Non-pigmented ciliary epithelial cell (primary cell): ENCODE measurements at places on chromosomes 6 and 20.

- no peak for DNase-seq
Observed at GRCh38 chr6:151705993-151706733, 101.3 kb upstream of the ESR1 start.

- no peak for DNase-seq
Observed at GRCh38 chr6:235763-236360, 56.4 kb upstream of the DUSP22 start.

GRCh38 chr20:14644306-14645097 is 307.1 kb upstream of the FLRT3 start:
- no peak for DNase-seq

DNA sequence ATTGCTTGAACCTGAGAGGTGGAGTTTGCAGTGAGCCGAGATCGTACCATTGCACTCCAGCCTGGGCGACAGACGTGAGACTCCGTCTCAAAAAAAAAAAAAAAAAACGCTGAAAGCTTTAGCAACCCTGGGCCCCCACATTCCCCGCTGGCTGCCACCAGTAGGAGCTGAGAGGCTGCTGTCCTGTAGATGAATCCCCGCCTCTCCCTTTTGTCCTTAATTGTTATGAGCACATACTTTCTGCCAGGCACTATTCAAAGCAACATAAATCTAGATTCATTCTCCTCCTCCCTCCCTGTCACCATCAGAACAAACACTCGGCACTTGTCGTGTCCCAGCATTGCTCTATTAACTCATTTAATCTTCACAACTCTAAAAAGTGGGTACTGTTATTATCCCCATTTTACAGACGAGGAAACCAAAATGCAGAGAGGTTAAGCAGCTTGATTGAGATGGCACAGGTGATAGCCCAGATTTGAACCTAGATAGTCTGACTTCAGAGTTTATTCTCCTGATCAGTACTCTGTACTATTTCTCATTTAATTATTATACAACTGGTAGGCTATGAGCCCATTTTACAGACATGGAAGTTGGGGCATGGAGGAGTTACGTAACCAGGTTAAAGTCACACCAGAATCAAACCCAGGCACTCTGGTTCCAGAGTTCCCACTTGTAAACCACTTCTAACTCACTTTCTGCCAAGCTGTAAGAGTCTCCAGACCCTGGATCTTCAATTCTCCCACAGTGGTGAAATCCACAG is 97.4 kb downstream of the EYA2 start:
- DNase-seq = no peak

DNA sequence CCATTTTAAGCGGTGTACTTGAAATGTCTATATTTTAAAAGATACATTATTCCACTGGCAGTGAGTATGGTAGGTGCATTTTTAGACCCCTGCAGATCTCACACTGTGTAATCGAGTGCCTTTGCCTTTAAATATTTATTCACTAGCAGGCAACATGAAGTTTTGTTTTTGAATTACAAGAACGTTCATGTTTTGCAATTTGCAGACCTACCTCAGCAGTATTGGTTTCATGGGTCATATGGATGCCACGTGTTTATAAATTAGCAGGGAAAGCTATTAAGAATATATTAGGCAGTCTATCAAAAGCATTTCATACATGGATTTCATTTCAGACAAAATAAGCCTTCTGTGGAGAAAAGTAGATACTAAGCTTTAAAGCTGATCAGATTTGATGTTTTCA is 7.2 kb downstream of the MAP3K4 start:
- no peak for DNase-seq

- no peak for DNase-seq
Observed at GRCh38 chr6:22530506-22530905, 38.9 kb upstream of the HDGFL1 start.

DNA sequence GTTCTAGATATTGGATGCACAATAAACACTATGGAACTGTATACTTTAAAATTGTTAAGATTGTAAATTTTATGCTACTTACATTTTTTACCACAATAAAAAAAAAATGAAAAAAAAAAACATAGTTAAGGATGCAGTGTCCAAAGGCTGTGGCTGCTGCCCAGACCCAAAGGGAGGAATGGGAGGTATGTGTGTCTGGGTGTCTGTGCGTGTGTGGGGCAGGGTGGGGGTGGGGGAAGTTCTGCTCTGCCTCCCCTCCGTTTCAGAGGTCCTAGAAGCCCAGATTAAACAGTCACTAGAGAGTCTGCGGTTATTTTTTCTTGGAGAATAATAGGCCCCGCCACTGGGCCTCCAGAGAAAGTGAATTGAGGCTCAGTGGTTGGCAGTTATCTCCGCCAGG is 136.4 kb upstream of the ARMC2 start:
- no peak for DNase-seq

- DNase-seq = no peak
Observed at GRCh38 chr6:53429401-53429800, 80.7 kb upstream of the ELOVL5 start.

- no peak for DNase-seq
Observed at GRCh38 chr6:168858926-168859325, 394.7 kb downstream of the THBS2 start.

DNA sequence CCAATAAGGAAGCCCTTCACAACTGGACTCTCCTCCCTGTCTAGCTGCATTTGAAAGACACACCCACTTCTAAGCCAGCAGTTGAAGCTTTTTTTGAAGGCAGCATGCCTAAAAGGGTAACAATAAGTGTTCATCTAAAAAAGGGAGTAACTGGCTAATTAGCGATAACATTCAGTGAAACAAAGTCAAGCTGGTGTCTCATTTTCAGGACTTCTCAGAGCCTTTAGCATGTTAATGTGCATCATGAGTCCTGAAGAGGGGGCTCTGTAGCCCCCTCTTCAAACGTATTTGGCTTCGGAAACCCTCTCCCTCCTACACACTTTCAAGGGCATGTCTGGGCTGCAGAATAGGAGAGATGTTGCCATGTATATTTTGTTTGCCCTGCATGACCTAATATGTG is 28.1 kb downstream of the SLC22A23 start:
- DNase-seq = no peak

DNA sequence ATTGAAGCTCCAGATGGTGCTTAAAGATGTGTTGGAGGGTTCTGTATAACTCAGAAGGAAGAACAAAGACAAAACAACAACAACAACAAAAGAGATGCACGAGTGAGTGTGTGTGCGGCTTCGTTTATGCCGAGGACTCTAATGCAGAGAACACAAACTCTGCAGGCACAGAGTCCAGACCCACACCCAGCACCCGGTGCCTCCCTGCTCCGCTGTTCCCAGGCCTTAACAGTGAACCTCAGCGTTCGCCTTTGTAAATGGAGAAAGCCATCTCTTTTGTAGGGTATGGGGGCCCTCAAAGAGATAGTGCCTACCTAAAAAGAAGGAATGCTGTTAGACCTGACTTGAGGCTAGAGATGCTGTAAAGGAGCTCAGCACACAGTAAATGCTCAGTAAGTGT is 243.3 kb downstream of the ERMARD start:
- no peak for DNase-seq

DNA sequence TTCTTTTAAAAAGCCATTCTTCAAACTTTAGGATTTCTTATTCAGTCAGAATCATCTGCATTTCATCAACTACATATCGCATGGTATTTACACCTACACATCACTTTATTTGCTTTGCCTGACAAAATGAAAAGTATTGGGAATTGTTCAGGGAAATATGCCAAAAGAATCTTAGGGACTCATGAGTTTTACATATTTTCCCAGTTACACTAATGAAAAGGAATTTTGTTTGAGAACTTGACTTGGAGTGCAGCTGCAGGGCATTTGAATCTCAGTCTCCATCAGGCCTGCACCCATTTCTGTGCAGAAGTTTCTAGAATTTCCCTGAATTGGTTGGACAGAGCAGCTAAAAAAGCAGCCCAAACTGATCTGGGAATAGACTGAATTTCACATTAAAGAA is 65.3 kb downstream of the MTHFD1L start:
- peak; percentile 73 for DNase-seq

DNA sequence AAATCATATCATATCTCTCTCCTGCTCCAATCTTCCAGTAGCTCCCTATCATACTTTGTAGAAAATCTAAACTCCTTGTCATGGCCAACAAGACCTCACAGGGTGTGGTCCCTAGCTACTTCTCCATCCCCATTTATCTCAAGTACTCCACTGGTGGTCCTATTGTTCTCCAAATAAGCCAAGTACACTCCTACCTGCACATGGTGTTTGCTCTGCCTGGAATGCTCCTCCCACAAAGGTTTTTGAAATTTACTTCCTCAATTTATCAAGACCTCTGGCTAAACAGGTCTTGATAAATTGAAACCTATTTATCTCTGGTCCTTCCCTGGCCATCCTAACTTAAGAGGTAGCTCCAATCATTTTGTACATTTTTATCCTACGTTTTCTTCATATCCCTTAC is 12.1 kb downstream of the TMX4 start:
- DNase-seq = no peak

GRCh38 chr20:42635699-42636411 is 553.9 kb downstream of the PTPRT start:
- no peak for DNase-seq

- DNase-seq = no peak
Observed at GRCh38 chr20:19404826-19405225, 192.4 kb downstream of the SLC24A3 start.

- DNase-seq = no peak
Observed at GRCh38 chr6:150237626-150238025, 94.8 kb downstream of the PPP1R14C start.

DNA sequence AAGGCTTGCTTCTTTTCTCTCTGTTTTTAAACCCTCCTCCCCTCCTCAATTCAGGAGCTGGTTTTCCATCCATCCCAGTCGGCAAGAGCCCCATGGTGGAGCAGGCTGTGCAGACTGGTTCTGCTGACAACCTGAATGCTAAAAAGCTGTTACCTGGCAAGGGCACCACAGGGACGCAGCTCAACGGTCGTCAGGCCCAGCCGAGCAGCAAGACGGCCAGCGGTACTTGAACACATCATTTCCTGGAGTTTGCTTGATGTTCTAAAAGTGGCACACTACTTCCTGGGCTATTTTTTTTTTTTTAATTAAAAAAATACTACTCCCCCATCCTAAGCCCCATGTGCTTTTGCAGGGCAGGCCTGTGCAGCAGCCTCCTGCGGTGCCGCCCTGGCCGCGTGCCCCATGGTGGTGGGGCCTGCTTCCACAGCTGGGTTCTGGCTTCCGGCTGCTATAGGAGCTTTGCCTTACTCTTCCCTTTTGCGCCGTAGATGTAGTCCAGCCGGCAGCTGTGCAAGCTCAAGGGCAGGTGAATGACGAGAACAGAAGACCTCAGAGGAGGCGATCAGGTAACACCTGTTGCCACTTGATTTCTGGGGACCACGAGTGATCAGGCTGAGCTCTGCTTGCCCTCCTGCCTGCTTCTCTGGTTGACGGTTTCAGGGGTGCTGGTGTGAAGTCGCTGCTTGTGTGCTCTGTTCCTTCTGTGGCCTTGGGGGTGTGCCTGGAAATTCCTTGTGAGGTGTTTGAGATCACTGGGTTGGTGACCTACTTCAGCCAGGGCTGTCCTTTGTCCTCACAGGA is 7.7 kb downstream of the LSM14B start:
- no peak for DNase-seq

- DNase-seq = no peak
Observed at GRCh38 chr6:143802833-143803565, 40.1 kb upstream of the LTV1 start.

DNA sequence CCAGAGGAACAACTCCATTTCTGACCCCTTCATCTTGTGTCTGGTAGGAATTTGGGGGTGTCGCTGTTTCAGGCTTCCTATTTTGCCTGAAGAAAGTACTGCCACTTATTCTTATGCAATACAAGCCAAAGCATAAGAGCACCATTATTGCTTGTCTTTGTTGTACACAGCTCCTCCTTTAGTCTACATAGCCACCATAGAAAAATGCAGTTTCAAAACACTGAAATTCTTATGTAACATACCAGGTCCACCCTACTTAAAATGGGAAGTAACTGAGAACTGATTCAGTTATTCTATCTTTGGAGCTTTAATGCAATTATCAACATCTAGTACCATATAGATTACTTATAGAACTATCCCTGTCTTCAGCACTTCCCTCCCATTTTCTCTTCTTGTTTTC is 255.5 kb downstream of the ARHGAP18 start:
- DNase-seq = no peak

DNA sequence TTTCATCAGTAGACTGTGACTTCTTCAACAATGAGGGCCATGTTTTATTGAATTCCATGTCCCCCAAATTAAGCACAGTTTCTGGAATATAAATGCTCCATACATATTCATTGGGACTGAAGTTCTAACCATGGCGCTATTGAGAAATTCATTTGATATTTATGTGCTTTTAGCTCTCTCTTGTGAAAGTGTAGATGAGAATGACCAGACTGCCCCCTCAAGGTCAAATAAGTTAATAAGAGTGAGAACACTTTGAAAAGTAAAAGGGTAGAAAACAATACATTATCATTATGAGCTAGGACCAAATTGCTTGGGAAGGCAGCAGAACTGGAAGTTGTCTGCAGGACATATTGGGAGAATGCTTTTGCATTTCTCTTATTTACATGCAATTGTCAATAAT is 597.9 kb downstream of the EPM2A start:
- no peak for DNase-seq

DNA sequence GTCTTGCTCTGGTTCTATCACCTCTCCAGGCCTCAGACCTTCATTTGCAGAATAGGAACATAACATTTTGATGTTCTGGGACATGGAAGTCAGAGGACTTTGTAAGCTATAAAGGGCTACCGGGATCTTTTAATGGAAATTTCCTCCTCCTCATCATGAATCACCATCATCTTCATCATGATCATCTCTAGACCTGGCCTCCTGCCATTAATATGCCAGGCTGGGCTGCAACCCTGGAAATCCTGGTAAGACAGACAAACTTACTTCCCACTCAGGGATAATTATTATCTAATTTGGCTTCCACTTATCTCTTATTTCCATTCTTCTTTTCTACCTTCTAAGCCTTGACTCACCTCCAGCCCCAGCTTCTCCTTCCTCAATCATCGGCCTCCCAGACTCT is 41.0 kb upstream of the MRPS18A start:
- no peak for DNase-seq

- peak; percentile 49 for DNase-seq
Observed at GRCh38 chr20:51966296-51966971, 164.1 kb upstream of the SALL4 start.

GRCh38 chr6:88165844-88166492 is at the start of gene CNR1:
Gene CNR1 (minus strand): TSS chr6:88166347. CDS start chr6:88145274, 21,073 bp downstream.
- DNase-seq = no peak

DNA sequence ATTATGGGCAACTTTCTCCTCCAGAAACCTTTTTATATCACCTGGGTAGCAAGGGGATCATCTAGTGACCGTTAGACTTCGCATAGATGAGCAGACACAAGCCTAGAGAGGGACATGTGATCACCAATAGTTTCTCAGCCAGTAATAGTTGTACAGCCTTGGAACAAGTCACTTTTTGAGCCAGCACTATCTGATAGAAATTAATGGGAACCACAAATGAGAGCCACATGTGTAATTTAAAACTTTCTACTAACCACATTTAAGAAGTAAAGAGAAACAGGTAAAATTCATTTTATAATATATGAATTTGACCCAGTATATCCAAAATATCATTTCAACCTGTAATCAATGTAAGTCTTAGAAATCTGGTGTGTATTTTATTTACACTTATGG is 592 bp upstream of the CTNNBL1 start:
- DNase-seq = no peak

DNA sequence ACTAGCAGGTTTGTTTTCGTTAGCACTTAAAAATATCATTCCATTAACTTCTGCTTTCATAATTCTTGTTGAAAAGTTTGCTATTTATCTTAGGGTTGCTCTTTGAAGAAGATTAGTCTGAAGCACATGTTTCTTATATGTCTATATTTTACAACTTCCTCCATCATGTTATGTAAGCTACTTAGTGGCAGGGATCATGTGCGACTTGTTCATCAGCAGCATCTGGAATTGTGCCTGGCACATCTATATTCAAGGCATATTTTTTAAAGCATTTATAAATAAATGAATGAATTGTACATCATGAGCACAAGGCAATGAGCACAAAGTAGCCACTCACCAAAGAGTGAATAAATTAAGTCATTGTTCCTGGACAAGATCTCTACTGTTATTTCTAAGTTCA is 187.2 kb upstream of the COL21A1 start:
- no peak for DNase-seq
